ENCODE measurements at places on chromosomes 1 and 21. TPM values are rescaled to one million over a fixed set of nuclear protein-coding genes. Genes with fewer than 3 reads are reported as not detected.

DNA sequence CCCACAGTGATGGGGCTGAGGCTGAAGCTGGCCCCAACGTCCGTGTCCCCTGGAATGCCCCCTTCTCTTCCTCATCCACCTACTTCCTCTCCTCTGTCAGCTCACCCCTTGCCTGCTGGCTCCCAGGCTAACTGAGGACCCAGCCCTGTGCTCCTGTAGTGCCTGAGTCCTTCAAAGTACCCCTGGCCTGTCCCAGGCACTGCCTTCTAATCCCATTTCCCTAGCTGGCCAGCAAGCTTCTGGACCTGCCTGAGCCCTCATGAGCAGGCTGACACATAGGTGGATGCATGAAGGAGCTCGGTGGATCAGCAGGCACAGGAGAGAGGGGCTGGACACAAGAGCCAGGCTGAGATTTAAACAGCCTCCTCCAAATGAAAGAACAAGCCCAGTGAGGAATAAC lies 650.8 kb downstream of the NPHP4 start:
- no peak for DNase-seq

GRCh38 chr1:154159554-154159953 lies 4.7 kb upstream of the NUP210L start:
- no peak for DNase-seq

GRCh38 chr1:40625476-40626382 lies 39.8 kb downstream of the RIMS3 start:
- no peak for DNase-seq

- no peak for DNase-seq
Observed at GRCh38 chr1:235628316-235629005, 21.1 kb downstream of the GNG4 start.

Gene OLFML2B
- total RNA-seq, result not detected

Gene NPHS2
- total RNA-seq, result not detected

Gene OR2L13
- not detected for total RNA-seq

Measured in activated CD8-positive, alpha-beta T cell treated with anti-CD3 and anti-CD28 coated beads for 36 hours (primary cell).